ENCODE measurements at places on chromosomes 4 and X.
A peak's percentile ranks its signal among the peaks of the same experiment; 100 is the strongest.

- H3K27ac ChIP-seq: no peak overlapping the region
- H3K4me3 ChIP-seq: no peak overlapping the region
- peaks cover 3% of the 10 kb centered on the region for H3K4me1 ChIP-seq
- H3K27me3 ChIP-seq: no peaks in the 10 kb centered on the region
Observed at GRCh38 chrX:38069273-38069672, 62.9 kb downstream of the SYTL5 start.

- no peak overlapping the region for H3K27ac ChIP-seq
- peaks cover 80% of the 10 kb centered on the region for H3K36me3 ChIP-seq
- H3K4me1 ChIP-seq: peaks cover 33% of the 10 kb centered on the region
Observed at GRCh38 chr4:106339431-106339830, 23.1 kb downstream of the AIMP1 start.

- no peaks in the 10 kb centered on the region for H3K27me3 ChIP-seq
- no peaks in the 10 kb centered on the region for H3K4me1 ChIP-seq
- DNase-seq: no peak
- no peak overlapping the region for H3K4me3 ChIP-seq
Observed at GRCh38 chr4:30616942-30617646, 103.1 kb upstream of the PCDH7 start.

DNA sequence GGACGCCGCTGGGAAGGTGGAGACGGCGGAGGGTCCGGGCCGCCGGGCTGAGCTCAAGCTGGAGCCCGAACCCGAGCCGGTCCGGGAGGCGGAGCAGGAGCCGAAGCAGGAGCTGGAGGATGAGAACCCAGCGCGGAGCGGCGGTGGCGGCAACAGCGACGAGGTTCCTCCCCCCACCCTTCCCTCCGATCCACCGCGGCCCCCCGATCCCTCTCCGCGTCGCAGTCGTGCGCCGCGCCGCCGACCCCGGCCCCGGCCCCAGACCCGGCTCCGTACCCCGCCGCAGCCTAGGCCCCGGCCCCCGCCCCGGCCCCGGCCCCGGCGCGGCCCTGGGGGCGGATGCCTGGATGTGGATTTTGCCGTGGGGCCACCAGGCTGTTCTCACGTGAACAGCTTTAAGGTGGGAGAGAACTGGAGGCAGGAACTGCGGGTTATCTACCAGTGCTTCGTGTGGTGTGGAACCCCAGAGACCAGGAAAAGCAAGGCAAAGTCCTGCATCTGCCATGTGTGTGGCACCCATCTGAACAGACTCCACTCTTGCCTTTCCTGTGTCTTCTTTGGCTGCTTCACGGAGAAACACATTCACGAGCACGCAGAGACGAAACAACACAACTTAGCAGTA is 483 bp downstream of the USP27X start:
- DNase-seq: no peak
- peaks cover 2% of the 10 kb centered on the region for H3K36me3 ChIP-seq
- H3K4me1 ChIP-seq: peaks cover 12% of the 10 kb centered on the region
- peak overlapping the region; percentile 46 for H3K27ac ChIP-seq

DNA sequence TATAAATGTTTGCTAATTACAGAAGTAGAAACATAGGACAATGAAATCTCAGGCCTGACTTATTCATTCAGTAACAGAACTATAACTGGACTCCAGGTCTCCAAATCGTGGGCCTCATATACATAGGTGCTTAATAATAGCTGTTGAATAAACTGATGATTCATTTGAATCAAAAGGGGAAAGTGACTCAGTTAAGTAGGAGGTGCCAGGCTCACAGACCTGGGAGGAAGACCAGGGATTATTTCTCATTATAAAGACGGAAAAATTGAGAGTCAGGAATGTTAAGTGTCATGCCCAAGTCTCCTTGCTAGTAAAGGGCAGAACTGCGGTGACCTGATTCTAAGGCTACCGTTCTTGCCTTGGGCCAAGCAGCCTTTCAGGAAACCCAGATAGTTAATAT is 131.5 kb downstream of the HS3ST1 start:
- no peak overlapping the region for H3K4me3 ChIP-seq
- H3K4me1 ChIP-seq: no peaks in the 10 kb centered on the region
- no peak for DNase-seq
- no peaks in the 10 kb centered on the region for H3K27me3 ChIP-seq

DNA sequence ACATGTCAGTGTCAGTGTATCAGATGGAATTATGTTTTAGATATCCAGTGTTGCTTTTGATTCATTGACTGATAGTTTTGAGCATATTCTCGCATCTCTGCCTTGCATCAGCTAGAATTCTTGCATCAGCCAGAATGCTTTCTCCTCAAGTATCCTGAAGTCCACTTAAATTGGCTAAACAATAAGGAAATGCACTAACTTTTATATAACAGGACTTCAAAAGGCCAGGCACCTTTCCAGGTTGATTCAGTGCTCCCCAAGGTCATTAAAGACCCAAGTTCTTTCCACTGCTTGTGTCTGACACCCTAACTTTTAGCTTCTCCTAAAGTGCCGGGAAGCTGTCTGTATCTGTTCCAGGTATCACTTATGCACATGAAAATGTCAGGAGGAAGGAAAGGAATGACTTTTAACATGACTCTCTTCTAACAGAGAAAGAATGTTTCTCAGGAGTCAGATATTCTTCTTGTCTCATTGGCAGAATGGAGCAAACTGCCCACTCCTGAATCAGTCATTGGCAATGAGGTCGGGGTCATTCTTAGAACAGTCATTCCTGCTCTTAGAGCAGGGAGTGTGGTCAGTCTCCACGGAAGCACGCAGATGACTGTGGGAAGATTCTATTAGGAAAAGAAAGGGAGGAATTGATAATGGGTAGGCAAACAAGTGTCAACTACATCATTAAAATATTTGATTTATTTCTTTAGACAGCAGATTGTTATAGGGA is 92.9 kb upstream of the TLL1 start:
- H3K4me3 ChIP-seq: no peak overlapping the region
- H3K36me3 ChIP-seq: no peaks in the 10 kb centered on the region
- no peak for DNase-seq
- H3K27ac ChIP-seq: no peak overlapping the region

DNA sequence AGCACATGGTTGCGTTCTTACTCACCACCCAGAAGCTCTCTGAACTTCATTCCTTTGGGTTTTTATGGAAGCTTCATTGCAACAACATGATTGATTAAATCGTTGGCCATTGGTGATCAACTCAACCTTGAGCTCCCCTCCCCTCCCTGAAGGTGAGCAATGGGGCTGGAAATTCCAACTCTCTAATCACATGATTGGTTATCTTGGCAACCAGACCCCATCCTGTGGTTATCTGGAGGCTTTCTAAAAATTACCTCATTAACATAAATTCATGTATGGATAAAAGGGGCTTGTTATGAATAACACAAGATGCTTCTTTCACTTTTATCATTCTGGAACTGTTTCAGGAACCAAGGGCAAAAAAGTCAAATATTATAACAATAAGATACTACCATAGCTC is 34.6 kb upstream of the NMU start:
- H3K4me1 ChIP-seq: no peaks in the 10 kb centered on the region
- H3K27ac ChIP-seq: no peak overlapping the region
- H3K27me3 ChIP-seq: peaks cover 3% of the 10 kb centered on the region

DNA sequence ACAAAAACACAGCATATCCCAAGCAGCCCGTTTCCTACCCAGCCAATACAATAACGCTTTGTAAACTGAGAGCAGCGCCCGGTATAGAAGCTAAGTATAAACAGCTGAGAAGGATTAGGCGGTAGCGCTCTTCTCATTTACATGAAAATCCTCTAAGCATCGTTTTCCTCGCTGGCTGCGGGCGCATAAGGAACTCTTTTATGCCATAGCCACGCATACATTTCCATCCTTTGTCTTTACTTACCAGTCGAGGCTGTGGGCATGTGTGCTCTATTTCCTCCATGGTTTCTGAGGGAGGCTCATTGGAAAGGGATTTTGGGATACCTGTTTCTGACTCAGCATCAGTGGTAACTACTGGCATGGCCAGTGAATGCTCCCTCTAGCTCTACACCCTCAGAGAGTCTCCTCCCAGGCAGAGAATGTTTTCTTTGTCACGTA is 383 bp downstream of the PCYT1B start:
- no peaks in the 10 kb centered on the region for H3K36me3 ChIP-seq
- H3K4me1 ChIP-seq: peaks cover 10% of the 10 kb centered on the region
- no peak overlapping the region for H3K27ac ChIP-seq
- peaks cover 30% of the 10 kb centered on the region for H3K27me3 ChIP-seq
- H3K4me3 ChIP-seq: peak overlapping the region; percentile 57
- no peak for DNase-seq

- H3K27me3 ChIP-seq: no peaks in the 10 kb centered on the region
- DNase-seq: no peak
- H3K36me3 ChIP-seq: no peaks in the 10 kb centered on the region
- no peak overlapping the region for H3K27ac ChIP-seq
Observed at GRCh38 chr4:158347556-158347955, 137.3 kb downstream of the TMEM144 start.

DNA sequence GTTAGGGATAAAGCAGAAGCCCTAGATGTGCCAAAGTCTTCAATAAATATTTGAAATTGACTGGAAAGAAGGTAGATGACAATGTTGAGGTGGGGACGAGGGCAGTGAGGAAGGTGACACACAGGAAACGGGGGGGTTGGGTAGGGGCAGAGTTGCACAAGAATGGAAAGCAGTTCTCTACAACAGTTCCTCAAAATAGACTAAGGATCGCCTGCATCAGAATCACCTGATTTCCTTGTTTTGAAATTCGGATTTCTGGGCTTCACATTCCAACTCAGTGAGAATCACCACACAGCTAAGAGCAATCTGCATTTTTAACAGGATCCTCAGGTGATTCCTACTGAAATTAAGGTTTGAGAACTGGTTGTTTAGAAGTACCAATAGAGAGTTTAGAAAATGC is 70.6 kb downstream of the ARFIP1 start:
- H3K27ac ChIP-seq: no peak overlapping the region
- peaks cover 27% of the 10 kb centered on the region for H3K36me3 ChIP-seq
- H3K4me1 ChIP-seq: peaks cover 13% of the 10 kb centered on the region

GRCh38 chr4:62814510-62815047 is 1594.7 kb downstream of the TECRL start:
- no peak overlapping the region for H3K4me3 ChIP-seq
- no peaks in the 10 kb centered on the region for H3K36me3 ChIP-seq
- no peak overlapping the region for H3K27ac ChIP-seq
- DNase-seq: no peak
- H3K27me3 ChIP-seq: no peaks in the 10 kb centered on the region

DNA sequence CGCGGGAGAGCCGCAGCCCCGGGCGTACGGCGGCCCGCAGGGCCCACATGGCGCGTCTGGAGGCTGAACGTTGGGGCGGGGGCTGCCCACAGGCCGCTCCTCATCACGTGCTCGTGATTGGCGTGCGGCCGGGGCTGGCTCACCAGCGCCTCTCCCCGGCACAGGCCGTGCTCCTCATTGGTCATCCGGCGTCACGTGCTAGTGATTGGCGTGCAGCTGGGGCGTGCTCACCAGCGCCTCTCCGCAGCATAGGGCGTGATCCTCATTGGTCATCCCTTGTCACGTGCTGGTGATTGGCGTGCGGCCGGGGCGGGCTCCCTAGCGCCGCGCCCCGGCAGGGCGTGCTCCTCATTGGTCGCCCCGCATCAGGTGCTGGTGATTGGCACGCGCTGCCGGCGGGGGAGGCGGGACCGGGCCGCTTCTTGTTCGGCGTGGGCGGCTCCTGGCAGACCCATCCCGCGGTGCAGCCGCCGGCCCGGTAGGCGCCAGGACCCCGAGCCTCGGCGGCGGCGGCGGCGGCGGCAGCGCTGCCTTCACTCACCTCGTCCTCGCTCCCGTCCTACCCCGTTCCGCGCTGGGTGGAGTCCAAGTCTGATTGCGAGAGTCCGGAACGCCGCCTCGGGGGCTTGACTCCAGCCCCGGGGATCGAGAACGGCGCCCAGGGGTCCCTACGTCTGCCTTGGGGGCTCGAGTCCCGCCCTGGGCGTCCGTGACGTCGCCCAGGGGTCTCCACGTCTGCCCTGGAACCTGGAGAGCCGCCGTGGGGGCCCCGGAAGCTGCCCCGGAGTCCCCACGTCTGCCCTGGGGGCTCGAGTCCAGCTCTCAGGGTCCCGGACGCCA is at the start of gene GTPBP6:
GTPBP6 (minus strand) TSS at position 58 of the 840 bp plus-strand sequence; CDS start at position 49, 9 bp downstream.
- H3K4me1 ChIP-seq: peaks cover 22% of the 10 kb centered on the region
- peak within 1 kb of the TSS; percentile 87 for H3K4me3 ChIP-seq
- H3K36me3 ChIP-seq: peaks cover 17% of the 10 kb centered on the region
- DNase-seq: peak; percentile 99
- H3K27me3 ChIP-seq: no peaks in the 10 kb centered on the region
- peak within 1 kb of the TSS; percentile 95 for H3K27ac ChIP-seq

- peaks cover 12% of the 10 kb centered on the region for H3K4me1 ChIP-seq
- DNase-seq: no peak
- no peaks in the 10 kb centered on the region for H3K27me3 ChIP-seq
- peaks cover 32% of the 10 kb centered on the region for H3K36me3 ChIP-seq
- peak overlapping the region; percentile 12 for H3K27ac ChIP-seq
Observed at GRCh38 chrX:136215559-136215958, 35.6 kb downstream of the MAP7D3 start.

All from activated T-helper 2 cell treated with anti-CD3 and anti-CD28 coated beads, Interferon-gamma antibody, Interleukin-2, Interleukin-4, amounts not matched to agents 10 μg/mL and 5 μg/mL and 100 μg/mL, durations not matched to agents 14 hours and 24 hours and 36 hours (primary cell).